Activated T-helper 17 cell treated with anti-CD3 and anti-CD28 coated beads, Interleukin-2, amount 50 U/mL, for 72 hours (primary cell): ENCODE measurements at places on chromosomes 2 and 18. TPM values are rescaled to one million over a fixed set of nuclear protein-coding genes. Genes with fewer than 3 reads are reported as not detected.

DNA sequence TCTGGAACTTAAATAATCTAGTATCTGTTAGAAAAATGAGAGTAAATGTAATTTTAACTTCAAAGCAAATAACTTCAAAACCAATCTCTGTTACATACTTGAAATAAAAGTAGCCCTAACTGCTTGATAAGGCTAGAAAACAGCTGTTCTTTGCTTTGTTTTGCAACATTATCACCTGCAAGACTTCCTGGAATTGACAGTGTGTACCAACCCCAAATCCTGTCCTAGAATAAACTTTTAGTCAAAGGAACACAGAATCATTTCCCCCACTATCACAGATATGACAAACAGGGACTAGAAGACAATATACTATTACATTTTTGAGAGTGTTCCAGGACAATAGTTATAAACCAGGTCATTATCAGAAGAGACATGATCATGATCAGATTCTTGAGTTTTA is 105.3 kb upstream of the PGAP1 start:
- no peak for ATAC-seq

DNA sequence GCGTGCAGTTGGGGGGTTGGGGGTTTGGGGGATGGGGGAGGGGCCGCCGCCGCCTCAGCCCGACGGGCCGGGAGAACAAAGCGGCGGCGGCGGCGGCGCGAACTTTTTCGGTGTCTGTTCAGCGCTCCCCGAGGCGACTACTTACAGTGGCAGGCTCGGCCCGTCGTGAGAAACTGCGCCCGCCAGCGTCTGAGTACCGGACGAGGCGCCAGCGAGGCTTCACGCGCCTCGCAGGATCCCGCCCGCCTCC is 172 bp downstream of the PRKD3 start:
- ATAC-seq, result no peak

GRCh38 chr2:226387499-226387942 is 412.1 kb downstream of the IRS1 start:
- no peak for ATAC-seq

DNA sequence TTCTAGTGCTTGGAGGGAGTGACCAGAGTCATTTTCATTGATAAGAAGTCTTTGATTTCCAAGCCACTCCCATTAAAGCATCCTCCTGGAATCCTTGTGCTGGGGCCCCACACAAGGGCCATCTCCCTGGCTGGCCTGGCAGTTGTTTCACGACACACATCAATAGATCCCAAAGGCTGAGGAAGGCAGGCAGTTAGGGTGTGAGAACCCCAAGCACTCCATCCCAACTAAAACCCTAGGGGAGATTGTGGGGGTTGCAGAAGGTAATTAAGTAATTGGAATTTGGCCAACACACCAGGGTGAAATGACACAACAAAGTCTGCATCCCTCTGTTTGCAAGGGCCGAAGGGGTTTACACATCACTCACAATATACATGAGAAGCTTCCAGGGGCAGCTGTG is 578.1 kb upstream of the SYT4 start:
- ATAC-seq, result no peak

DNA sequence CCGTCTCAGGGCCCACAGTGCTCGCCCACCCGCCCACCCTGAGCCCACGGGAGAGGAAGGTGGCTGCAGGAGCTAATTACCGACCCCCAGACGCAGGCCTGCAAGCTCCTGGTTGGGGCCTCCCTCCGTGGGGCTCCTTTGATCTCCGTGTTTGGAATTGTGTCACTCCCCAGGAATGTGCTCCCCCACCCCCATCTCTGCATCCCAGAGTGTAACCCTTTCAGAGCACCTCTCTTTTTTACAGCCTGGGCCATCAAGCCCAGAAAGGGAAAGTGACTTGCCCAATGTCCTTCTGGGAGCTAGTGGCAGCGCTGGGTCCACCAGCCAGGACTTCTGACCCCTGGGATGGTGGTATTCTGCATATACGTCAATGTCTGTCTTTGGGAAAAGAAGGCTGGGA is 335.1 kb downstream of the CYRIA start:
- ATAC-seq, result no peak

GRCh38 chr2:80126596-80127189 is 177.9 kb downstream of the LRRTM1 start:
- no peak for ATAC-seq

GRCh38 chr2:122749405-122749804 is 994.0 kb downstream of the TSN start:
- ATAC-seq, result no peak

Gene HOXD13
- not detected for total RNA-seq

Gene TANC1
- 1.4 TPM for total RNA-seq

Gene SPP2
- not detected for total RNA-seq

Gene APLF
- total RNA-seq, result 3.5 TPM
